ENCODE measurements at places on chromosomes 11 and 22. TPM values are rescaled to one million over a fixed set of nuclear protein-coding genes. Genes with fewer than 3 reads are reported as not detected.

MYRF gene
- 0.72 TPM for total RNA-seq

SCGB1C1 gene
- total RNA-seq, result not detected

CD248 gene
- total RNA-seq, result 0.24 TPM

IFITM10 gene
- 1.2 TPM for total RNA-seq

PKP3 gene
- 382 TPM for total RNA-seq

PARVG gene
- total RNA-seq, result not detected

KCNK4 gene
- not detected for total RNA-seq

GPR83 gene
- under 0.01 TPM for total RNA-seq

C11orf21 gene
- not detected for total RNA-seq

OPCML gene
- not detected for total RNA-seq

TMEM151A gene
- total RNA-seq, result not detected

ARFGAP2 gene
- total RNA-seq, result 119 TPM

NAA40 gene
- 3.8 TPM for total RNA-seq

SLC25A45 gene
- total RNA-seq, result 1.9 TPM

DSCAML1 gene
- not detected for total RNA-seq

MICAL2 gene
- 43.7 TPM for total RNA-seq

FERMT3 gene
- total RNA-seq, result 0.96 TPM

SAA4 gene
- total RNA-seq, result 1.9 TPM

CSNK1E gene
- total RNA-seq, result 194 TPM

OR5B21 gene
- total RNA-seq, result not detected

HTR3A gene
- not detected for total RNA-seq

SSTR3 gene
- total RNA-seq, result under 0.01 TPM

SPECC1L gene
- 20.7 TPM for total RNA-seq

B4GALNT4 gene
- 29.4 TPM for total RNA-seq

SCN4B gene
- 0.43 TPM for total RNA-seq

MYBPC3 gene
- total RNA-seq, result not detected

OTOG gene
- under 0.01 TPM for total RNA-seq
